Motor neuron (in vitro differentiated cells): ENCODE measurements at places on chromosomes 16 and 17. TPM values are rescaled to one million over a fixed set of nuclear protein-coding genes. Genes with fewer than 3 reads are reported as not detected.

FA2H gene
- total RNA-seq = 0.66 and 1.5 TPM in 2 replicates

GRCh38 chr17:36768394-36768793 lies 167.0 kb downstream of the MRM1 start:
- peak; percentile 62 for ATAC-seq

DNA sequence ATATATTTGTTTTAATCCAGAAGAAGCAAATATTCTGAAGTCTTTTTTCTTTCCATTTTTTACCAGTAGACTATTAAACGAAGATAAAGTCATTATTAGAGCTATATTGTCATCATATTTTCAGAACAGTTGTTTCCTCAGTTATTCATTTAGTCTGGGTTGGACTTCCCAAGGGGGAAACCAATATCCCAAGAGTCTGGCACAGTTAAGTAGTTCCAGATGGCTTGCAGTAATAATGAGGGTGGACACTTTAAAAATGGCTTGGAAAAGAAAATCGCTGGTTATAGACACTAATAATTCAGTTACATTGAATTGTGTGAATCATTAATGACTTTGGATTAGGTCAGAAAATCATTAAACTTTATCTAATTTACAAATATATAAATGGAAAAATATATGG lies 3.9 kb downstream of the PPM1E start:
- ATAC-seq = no peak

- peak; percentile 69 for ATAC-seq
Observed at GRCh38 chr16:1258906-1259759, 3.3 kb downstream of the TPSD1 start.

GRCh38 chr17:21283482-21284318 lies 811 bp upstream of the MAP2K3 start:
- no peak for ATAC-seq

DNA sequence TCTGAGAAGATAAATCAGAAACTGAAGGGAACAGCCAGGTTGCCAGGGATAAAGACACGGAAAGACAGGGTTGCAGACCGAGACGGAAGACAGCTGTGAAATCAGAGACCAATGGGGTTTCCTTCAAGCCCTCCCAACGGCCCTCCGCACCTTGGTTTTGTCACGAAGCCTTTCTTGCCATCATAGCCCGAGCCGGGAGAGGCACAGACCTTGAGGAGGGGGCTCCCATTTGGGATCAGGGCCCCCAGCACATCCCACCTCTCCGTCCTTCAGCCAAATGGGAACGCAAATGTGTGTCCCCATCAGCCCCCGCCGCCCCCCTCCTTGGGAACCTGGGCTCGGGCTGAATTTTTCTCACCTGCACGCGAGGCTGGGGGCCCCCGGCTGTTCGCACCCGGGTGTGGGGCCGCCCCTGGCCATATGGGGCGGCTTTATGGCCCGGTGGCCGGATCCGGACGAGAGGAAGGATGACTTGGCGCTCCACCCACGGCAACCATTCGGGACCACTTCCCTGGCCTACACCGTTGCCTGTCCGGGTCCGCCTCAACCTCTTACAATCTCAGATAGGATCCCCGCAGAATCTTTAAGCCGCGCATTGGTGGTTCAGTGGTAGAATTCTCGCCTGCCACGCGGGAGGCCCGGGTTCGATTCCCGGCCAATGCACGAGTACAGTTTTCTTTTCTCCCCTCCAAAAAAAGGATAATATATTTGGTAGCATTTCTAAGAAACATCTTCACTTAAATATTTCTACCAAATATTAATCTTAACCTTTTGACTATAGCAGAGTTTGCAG lies 1.4 kb upstream of the HES7 start:
- ATAC-seq = peak; percentile 17

CLEC19A gene
- 0.86 TPM in 1 of 2 replicates, not detected in the other for total RNA-seq

NPIPA2 gene
- 2.5 and 3.5 TPM in 2 replicates for total RNA-seq

MYH1 gene
- 0.09 and 0.10 TPM in 2 replicates for total RNA-seq
